ENCODE measurements at places on chromosomes 4 and X.

- DNase-seq, result no peak
Observed at GRCh38 chr4:78247536-78248285, 190.6 kb downstream of the FRAS1 start.

DNA sequence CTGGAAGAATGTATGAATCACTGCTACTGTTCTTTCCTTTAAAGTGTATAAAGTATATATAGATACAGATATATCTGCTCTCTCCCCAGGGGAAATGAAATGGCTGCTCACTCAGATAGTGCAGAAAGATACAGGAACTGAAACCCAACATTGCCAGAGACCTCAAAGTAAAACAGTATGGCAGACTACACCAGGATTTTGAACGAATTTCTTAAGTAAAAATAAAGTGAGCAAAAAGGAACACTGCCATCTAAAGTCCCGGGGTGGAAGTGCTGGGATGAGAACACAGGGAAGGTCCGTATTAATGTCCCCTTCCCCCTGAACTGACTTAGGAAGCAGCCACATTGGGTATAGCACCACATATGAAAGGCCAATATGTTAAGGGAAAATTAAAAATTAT is 93.4 kb downstream of the TMA16 start:
- DNase-seq, result peak; percentile 30

- no peak for DNase-seq
Observed at GRCh38 chr4:149248191-149248764, 567.4 kb downstream of the IQCM start.

GRCh38 chr4:119032921-119033685 is 102.5 kb upstream of the MYOZ2 start:
- no peak for DNase-seq

DNA sequence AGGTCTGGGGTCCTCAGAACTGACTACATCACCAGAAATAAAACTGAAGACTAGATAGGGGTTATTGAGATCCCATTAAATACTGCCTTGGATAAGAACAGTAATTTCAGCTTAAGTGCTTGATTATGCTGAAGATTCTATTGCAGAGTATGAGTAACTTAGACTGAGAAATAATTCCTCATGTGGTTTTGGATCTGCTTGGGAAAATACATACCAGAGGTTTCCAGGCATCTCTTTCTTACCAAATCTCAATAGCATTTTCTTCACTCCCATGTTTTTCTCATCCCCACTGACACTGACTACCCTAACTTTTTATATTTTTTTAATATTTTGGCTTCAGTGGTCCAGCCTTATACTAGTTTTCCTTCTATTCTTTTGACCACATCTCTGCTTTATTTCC is 92.0 kb upstream of the TEX13D start:
- DNase-seq, result no peak

GRCh38 chr4:120730777-120731320 is 191.7 kb downstream of the PRDM5 start:
- DNase-seq, result no peak

GRCh38 chrX:14948691-14949090 is 75.5 kb downstream of the MOSPD2 start:
- no peak for DNase-seq

DNA sequence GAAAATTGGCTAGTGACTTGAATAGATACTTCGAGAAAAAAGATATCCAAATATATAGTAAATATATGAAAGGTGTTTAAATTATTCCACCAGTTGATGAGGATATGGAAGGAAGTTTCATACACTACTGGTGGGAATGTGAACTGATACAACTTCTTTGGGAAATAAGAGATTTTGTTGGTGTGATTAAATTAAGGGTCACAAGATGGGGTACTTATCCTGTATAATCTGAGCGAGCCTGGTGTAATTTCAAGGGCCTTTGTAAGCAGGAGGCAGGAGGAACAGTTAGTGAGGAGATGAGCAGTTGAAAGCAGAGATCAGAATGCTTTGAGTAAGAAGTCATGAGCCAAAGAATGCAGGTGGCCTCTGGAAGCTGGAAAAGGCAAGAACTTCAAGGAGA is 192.2 kb downstream of the KCTD8 start:
- DNase-seq, result no peak

- DNase-seq, result no peak
Observed at GRCh38 chr4:177483760-177484159, 41.5 kb upstream of the AGA start.

GRCh38 chr4:2451821-2452785 is 16.8 kb upstream of the RNF4 start:
- no peak for DNase-seq

DNA sequence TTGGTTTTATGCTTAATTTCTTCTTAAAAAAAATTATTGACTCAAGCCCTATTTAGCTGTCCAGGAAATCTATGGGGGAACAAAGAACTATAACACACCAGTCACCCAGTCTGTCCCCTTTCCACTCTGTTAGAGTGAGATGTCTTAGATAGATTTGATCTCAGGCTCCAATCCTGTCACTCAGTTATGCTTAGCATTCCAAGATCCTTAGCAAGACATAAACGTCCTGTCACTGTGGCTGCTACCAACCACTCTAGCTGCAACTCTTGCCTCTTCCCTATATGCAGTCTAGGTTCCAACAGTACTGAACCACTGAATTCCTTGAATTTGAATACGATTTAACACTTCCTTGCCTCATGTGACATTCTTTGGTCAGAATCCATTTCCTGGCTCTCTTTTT is 241.9 kb upstream of the NWD2 start:
- DNase-seq, result no peak

- DNase-seq, result no peak
Observed at GRCh38 chrX:24982306-24982965, 33.3 kb downstream of the ARX start.

GRCh38 chrX:13090339-13091110 is 46.1 kb upstream of the FAM9C start:
- no peak for DNase-seq

Measured in HCEC 1CT (cell line).